Astrocyte of the hippocampus (primary cell): ENCODE measurements at places on chromosomes 7 and 10.

DNA sequence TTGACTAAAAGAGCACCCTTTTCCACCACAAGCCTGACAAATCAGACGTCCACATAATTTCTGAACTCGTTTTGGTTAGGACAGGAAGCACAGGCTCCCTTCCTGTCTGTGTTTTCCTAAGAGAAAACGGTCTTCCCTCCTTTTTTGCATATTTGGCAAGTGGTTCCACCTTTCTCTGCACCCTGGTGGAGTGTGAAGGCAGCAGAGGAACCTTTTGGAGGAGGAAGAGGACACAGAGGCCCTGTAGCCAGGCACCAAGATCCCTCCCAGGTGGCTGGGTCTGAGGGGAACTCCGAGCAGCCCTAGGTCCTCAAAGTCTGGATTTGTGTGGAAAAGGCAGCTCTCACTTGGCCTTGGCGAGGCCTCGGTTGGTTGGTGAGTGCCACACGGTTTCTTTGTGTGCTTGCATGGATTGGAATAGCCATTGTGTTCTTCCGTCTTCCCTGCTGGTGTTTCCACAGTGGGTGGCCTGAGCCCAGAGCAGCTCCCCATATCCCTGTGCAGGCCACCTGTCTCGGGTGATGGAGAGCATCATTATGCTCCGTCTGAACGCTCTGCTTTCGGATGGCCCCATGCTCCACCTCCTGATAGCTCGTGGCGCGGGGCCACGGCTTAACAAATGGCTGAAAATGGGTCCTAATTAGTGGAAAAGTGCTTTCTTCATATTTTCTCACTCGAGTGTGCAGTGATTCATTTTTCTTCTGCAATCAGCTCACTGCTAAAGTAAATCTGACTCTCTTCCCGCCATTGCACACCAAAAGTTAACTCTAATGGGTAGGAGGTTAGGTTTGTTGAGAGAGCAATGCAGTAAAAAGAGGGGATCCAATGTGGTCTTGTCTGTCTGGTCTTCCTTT is 4.2 kb downstream of the IKZF1 start:
- no peak for DNase-seq

- DNase-seq = no peak
Observed at GRCh38 chr7:48839108-48839507, 85.2 kb upstream of the CDC14C start.

DNA sequence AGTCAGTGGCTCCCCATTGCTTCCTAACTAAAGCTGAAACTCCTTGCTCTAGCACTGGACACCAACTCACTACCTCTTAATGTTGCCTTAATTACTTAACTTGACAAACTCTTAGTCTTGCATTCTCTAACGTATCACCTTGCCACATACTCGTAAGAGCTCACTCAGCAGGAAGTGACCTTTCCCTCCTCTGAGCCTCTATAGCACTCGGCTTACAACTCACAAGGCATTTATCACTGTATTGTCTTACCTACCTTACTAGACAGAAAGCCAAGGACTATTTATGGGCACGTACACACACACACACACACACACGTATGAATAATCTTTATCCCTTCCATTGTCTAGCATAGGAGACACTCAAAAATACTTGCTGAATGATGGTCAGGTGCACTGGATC is 21.2 kb downstream of the CEP41 start:
- DNase-seq = no peak

DNA sequence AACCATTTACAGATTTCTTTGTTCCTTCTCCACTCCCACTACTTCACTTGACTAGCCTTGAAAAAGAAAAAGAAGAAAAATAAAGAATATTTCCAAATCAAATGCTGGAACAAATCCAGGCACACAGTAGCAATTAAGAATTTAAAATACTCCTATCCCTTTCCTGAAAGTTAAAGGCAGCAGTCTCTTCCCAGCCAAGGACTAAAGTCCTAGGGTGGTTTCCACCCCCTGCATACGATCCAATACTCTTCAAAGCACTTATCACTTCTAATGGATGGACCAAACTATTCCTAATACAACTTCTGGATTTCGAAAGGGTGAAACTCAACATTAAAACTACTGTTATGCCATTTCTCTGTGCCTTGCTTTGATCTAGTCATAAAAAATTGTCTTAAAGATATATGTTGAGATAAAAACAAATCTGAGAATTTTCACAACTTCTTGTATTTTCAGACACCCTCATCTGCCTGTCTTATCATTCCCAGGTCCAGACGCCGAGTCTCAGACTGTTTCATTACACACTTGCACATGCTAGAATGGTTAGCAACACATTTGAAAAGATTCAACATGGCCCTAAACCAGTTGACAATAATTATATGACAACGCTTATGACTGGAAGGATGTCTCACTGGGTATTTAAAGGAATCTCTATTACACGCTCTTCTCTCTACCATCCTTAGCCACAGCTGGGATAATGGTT is 13.4 kb downstream of the ELMO1 start:
- DNase-seq = no peak

GRCh38 chr7:37109016-37109683 is 339.5 kb downstream of the ELMO1 start:
- peak; percentile 88 for DNase-seq

DNA sequence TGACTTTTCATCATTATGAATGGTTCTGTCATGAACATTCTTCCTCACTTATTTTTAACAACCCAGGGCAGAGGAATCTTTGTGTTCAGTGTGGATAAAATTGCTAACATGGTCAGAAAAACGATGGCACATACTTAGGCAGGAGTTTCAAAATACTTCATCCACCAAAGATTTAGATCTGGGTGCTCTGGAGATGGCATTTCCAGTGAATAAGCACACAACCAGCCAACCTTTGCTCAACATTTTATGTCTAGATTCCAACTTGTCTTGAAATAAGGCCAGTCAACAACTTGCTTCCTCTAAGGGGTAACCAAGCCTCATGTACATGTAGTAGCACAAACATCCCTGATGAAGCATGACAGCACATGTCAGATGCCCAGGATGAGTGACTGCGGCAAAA is 33.4 kb upstream of the ADRB1 start:
- DNase-seq = no peak

DNA sequence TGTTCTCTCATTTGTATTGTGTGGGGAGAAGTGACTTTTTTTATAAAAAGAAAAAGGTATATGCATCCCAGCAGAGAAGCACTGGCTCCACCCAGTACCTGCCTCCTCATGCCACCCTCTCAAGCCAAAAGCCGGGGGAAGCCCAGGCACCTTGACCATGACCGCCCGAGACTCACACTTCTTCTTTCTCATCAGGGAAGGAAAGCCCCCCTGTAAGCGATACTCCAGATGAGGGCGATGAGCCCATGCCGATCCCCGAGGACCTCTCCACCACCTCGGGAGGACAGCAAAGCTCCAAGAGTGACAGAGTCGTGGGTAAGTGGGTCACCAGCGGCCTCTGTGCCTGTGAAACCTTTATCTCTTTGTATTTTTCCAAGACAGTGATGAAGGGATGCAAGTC is 22.9 kb downstream of the IKZF1 start:
- DNase-seq = no peak
